Activated CD4-positive, CD25-positive, alpha-beta regulatory T cell (primary cell): ENCODE measurements at places on chromosomes 3 and 15.

DNA sequence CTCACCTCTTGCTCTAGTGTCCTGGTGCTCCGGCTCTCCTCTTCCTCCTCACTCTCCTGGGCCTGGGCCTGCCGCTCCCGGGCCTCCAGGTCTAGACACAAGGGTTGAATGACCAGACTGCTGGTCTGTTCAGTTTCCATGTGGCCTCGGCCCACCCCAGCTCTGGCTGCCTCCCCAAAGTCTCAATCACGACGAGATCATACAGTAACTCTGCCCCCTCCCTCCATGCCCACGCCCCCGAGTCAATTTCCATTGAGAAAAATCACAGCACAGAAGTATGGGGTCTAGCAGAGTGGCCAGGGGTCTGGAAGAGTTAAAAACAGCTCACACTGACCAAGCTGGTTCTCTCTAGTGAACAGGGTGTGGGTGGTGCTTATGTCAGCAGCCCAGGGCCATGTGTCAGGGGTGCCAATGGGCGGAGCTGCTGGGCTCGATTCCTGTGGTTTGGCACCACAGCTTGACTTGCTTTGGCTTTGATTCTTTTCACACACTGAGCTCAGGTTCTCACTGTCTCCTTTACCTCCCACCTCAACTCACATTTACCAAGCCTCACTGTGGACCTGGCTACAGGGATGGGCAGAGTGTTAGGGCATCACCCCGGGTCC, 6.9 kb downstream of the C15orf62 start:
- no peak for DNase-seq

- no peak for DNase-seq
Observed at GRCh38 chr3:127524296-127524896, 66.1 kb downstream of the TPRA1 start.

DNA sequence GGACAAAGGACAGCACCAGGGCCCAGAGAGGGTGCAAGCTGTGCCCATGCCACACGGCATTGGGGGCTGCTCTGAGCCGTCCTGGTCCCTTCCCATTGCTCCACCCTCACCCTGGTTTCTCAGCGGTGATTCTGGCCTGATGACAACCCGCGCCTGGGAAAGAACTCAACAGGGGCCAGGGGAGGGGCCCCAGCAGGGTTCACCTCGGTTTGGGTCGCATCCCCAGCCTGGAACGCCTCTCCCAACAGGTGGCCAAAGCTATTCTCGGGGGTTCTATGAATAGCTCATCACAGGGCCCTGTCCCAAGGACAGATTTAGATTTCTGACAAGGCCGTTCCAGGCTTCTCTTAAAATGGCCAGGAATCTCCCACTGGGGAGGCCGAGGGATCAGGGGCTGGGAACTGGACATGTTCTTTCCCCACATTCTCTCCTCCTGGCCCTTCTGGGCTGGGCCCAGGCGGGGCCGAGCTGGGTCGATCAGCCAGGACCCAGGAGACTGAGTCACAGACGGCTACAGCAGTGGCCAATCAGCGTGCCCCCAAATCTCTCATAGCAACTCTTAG, 17.9 kb downstream of the GRIP2 start:
- DNase-seq, result no peak

DNA sequence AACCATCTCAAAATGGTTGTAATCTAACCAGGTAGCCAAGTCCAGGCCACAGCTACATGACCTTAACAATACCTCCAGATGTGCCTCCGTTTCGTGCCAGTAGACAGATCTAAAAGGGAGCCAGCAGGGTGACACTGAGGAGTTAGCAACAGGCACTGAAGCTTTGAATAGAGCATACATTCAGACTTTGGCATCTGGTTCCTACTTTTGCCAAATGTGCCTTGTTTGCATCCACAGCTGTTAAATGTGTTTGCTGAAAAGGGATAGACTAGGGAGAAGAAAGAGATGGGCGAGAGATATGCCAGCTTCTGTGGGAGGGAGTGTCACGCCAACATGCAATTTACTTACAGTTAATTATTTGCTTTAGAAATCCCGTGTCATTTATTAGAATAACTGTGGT, 1433.9 kb upstream of the CADM2 start:
- DNase-seq, result no peak

- DNase-seq, result no peak
Observed at GRCh38 chr3:16568532-16568931, 36.7 kb downstream of the DAZL start.

DNA sequence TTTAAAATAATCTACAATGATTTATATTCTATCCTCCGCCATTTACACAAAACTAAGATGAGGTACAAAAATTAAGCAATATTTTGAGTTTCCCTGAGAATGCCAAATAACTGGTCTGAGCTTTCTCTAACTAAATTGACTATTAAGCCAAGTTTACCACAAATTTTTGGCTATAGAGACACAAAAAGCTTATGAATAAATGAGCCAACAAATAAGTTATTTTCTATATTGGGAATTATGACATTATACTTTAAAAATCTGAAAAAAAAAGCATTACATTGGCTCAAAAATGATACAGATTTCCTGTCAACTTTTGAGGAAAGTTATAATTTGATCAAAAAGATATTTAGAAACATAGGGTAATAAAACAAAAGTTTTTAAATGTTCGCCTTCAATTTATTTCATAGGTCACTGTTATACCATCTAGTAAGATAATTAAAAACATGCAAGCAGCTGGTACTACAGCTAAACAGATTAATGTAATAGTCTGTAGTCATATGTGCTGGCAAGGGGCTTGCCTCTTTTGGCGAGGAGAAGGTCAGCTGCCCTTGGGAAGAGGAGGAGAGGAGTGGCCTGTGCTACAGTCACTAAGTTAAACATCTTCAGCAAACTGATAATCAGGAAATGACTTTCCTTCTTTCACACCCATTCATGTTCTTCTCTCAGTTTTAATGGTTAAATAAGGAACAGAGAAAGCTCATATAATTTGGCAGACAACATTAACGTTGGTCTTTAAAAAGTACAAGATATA, 318.5 kb downstream of the TBC1D5 start:
- no peak for DNase-seq

GRCh38 chr15:74278207-74278606, 42.1 kb downstream of the CCDC33 start:
- no peak for DNase-seq

- no peak for DNase-seq
Observed at GRCh38 chr3:178434206-178434805, 101.9 kb upstream of the KCNMB2 start.

- DNase-seq, result no peak
Observed at GRCh38 chr3:148074946-148075345, 622.8 kb upstream of the AGTR1 start.

DNA sequence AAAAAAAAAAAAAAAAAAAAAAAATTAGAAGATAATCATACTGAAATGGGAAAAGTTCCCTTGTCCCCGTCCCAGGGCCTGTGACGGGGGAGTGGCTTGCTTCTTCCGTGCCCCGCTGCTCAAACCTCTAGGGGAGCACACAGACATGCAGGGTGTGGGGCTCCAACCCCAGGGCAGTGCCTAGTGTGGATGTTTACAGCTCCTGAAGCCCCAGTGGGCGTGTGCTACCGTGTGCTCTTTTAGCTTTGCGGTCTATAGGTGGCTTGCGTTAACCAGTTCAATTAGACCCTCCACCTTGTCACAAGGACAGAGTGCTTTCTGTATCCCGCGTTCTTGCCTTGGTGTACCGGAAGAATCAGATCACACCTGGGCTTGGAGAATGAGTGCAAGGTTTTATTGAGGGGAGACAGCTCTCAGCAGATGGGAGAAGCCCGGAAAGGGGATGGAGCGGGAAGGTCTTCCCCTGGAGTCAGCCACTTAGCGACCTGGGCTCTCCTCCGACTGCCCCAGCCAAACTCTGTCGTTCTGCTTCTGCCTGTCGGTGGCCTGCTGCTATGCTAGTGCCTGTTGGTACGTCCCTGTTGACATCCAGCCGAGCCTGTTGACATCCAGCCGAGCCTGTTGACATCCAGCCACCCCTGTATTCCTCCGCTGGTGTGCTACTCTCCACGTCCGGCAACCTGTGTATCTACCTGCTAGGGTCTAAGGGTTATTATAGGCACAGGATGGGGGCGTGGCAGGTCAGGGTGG, 569.8 kb downstream of the VGLL3 start:
- DNase-seq, result no peak

DNA sequence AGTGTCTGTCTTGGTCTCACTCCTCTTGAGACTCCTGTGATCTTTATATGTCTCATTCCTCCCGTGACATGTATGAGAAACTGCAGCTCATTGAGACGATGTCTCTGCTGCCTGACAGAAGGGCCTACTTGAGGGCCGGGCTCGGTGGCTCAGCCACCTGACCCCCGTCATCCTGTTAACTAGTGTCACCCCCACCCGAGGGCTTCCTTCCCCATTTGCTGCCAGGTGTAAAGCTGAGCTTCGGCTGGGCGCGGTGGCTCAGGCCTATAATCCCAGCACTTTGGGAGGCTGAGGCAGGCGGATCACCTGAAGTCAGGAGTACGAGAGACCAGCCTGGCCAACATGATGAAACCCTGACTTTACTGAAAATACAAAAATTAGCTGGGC, 12.7 kb downstream of the SEMA4B start:
- no peak for DNase-seq

DNA sequence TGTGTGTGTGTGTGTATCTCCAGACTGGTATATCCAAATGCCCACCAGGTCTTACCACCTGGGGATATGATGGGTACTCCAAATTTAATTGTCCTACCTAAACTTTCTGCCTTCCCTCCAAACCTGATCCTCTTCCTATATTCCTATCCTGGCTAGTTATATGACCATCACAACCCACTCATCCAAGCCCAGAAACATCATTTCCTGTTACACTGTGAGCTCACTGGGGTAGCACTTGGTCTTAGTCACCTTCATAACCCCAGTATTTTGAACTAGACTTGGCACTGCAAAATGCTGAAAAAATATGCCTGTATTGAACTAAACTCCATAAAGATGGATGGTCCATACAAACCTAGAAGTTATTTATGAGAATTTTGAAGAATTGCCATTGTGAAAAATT, 178.8 kb upstream of the EIF1B start:
- DNase-seq, result no peak

GRCh38 chr3:182412066-182412465, 381.2 kb upstream of the ATP11B start:
- no peak for DNase-seq

DNA sequence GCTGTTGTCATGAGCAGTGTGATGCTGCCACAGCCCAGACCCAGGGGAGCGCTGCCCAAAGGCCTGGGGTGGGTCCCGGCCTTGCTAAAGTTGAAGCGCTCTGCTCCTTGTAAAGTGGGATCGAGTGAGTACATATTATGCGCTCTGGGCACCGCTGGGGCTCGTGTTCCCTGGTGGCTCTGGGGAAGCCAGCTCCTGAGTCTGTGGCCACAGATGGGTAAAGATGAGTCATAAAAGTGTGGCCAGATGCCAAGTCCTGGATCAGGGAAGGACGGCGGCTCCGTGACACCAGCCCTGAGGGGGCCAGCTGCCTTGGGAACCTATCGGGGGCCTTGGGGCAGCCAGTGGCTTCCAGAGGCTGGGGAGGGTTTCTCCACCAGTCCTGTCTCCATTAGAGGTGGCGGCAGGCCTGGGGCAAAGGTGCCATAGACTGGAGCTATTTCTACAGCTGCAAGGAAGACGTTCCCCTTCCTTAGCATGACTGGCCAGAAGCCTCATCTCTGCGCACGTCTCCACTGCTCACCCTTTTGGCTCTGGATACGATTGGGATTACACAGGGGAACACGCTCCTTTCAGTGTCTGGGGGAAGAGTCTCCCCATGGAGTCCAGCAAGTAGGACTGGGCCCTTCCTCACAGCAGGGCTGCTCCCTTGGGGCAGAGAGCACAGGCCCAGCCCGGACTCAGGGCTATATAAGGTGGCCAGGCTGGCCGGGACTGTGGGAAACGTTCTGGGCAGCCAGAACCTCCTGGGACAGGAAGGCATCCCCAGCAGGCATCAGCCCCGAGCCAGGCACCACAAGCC, 1.2 kb upstream of the ITIH4 start:
- DNase-seq, result no peak

DNA sequence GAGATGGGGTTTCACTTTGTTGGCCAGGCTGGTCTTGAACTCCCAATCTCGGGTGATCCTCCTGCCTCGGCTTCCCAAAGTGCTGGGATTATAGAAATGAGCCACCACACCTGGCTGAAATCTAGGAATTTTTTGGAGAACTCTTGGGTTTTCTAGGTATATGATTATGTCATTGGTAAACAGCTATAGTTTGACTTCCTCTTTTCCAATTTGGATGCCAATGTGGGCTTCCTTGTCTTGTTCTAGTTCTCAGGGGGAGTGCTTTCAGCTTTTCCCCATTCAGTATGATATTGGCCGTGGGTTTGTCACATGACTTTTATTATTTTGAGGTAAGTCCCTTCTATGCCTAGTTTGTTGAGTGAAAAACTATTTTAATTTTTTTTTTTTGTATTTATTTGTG, 17.9 kb downstream of the KCNMB3 start:
- DNase-seq, result no peak

DNA sequence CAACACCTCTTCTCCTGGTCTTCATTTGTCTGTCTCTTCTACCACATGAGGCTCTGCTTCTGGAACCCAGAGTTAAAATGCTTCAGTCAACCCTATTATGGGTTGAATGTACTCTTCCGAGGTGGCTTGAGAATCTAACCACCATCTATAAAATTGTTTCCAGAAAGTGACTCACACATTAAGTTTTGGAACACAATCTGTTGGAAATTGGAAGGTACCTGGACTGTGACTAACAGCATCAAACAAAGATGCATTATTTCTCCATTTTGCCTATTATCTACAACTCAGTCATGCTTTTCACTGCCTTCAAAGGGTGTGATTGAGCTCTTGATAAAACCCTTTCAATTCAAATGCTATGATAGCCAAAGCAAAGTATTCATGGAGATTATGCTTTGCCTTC, 499.0 kb upstream of the SEMA6D start:
- DNase-seq, result no peak

- no peak for DNase-seq
Observed at GRCh38 chr3:108092501-108092900, 1.7 kb upstream of the CD47 start.

GRCh38 chr3:6526861-6527260, 334.1 kb upstream of the GRM7 start:
- DNase-seq, result no peak

DNA sequence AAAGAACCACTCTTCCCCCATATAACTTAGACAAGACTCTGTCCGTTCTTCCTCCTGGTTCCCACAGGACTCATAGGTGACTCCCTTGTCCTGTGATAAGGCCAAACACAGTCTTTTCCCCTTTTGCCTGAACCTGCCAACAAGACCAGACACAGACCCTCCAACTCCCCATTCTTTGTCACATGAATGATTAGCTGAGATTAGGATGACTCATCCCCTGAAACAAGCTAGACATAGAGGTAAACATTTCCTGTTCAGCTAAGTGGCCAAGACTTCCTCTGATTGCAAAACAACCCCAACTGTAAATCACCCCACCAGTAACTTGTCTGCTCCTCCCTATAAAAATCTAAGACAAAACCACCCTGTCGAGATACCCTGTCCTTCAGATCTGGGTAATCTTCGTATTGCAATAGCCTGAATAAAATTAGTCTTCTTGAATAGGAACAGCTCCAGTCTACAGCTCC, 11.4 kb upstream of the HTR3E start:
- DNase-seq, result no peak
